ENCODE measurements at places on chromosomes 12 and 14.

GRCh38 chr12:57617942-57618341 is 6.7 kb downstream of the ARHGEF25 start:
- no peak for DNase-seq

DNA sequence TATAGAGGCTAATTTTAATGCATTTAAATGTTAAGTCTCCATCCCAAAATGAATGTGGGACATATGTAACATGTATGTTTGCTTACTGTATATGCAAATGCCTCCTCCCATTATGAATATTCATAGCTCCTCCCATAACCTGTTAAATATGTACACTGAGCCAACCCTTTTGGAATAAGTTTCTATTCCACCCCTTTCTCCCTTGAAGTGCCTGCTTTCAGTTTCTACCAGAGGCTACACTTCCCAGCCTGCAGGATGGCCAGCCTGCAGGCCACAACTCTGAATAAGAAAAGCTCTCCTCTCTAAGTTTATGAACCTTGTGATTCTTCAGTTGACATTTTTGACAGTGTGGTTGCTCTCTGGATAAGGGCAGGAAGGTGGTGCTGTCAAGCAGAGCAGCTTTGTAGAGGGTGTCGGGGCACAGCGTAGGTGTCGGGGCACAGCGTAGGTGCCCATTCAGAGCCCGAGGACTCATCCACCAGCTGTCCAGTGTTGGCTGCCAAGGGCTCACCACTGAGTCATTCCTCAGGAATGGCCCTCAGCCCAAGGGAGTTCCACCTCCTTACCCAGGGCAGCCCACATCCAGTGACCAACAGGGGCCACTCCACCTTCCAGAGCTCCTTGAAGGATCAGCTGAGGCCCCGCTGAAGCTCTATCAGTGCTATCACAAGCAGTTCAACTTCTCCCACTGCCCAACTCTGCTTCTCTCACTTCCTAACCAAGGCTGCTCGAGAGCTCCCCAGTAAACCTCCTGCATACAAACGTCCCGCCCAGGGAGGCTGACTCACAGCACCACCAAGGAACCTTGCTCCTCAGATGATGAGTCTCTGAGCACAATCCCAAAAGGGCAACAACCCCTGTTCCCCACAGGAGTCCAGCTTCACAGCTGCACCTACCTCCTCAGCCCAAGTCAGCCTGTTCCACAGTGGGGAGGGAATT is 31.4 kb downstream of the VWF start:
- peak; percentile 84 for DNase-seq

- no peak for DNase-seq
Measured at GRCh38 chr14:59961518-59962062, 41.6 kb downstream of the LRRC9 start.

DNA sequence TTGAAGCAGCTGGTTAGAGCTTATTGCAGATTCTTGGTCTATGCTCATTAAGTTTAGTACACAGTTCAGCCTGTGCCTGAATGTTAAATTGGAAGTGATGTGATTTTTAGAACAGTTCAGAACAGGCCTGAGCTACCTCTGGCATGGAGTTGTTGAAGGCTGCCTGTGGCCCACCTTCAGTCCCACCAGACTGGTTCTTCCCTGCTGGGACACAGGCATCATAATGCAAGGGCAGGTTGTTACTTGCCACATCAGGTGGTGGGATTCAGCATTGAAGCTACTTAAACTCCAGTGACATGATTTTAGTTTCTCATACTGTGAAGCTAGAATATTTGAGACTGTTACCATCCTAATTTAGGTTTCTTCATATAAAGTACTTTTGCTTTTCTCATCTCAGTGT is 49.4 kb downstream of the PROX2 start:
- DNase-seq = no peak

DNA sequence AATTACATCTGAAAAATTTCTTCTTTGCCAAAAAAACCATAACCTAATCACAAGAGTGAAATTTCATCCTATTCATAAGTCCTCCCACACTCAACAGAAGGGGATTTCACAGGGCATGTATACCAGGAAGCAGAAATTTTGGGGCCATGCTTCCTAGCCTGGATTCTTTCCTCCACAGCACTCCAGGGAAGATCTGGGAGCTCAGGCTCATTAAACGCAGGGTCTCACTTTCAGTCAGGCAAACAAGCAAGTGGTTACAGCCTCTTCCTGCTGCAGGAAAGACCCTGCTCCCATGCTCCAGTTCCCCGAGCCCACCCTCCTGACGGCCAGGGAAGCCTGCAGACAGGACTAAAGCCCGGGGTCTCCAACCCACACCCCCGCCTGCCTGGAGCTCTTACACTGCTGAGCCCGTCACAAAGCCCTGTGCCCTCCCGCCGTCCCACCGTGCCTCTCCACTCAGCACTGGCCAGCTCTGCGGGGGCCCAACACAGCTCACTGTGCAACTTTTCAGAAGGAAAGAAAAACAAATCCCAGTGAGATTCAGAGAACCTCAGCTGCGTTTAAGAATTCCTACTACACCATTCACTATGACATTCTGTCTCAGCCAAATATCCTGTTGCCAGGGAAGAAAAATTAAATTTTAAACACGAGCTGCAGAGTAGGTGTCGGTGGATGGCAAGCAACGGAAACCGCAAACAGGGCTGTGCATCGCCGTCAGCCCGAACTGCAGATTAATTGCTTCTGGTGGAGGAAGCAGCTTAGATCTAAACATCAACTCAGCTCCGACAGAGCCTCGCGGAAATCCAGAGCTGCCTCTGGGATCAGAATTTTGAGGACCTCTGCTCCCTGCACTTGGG is 106.7 kb upstream of the SFSWAP start:
- no peak for DNase-seq

- no peak for DNase-seq
Measured at GRCh38 chr14:48925184-48925583, 661.0 kb downstream of the RPS29 start.

DNA sequence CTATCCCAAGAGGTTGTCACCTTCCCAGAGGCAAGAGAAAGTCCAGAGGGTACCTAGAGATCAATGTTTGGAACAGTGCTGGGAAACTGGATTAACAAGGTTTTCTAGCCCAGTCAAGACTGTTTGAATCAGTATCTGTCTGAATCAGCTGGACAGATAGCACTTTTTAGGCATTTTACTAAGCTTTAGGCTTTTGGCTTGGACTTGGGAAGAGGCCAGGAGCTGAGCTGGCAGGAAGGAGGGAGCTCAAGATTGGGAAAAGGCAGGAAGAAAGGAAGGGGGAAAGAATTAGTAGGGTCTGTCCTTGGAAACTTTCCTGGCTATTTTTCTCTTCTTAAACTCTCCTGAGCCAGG is 8.3 kb downstream of the IKZF4 start:
- DNase-seq = peak; percentile 34

GRCh38 chr12:11578461-11578993 is 70.9 kb upstream of the ETV6 start:
- DNase-seq = no peak

DNA sequence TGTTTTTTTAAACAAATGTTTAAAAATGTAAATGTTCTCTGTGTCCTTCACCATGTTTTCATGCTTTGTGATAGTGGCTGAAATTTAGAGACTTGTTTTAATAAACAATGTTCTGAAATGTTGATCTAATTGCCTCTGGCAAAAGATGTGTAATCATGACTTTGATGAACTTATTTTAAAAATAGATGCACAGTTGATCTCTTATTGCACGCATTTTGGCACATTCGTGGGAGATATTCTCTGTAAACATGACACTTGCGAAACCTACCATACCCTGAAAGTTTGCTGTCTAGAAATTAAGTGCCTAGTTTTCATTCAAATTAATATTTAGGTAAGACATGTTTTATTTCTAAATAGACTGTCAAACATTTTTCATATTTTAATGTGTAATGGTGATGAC is 119.7 kb upstream of the DNM1L start:
- no peak for DNase-seq

DNA sequence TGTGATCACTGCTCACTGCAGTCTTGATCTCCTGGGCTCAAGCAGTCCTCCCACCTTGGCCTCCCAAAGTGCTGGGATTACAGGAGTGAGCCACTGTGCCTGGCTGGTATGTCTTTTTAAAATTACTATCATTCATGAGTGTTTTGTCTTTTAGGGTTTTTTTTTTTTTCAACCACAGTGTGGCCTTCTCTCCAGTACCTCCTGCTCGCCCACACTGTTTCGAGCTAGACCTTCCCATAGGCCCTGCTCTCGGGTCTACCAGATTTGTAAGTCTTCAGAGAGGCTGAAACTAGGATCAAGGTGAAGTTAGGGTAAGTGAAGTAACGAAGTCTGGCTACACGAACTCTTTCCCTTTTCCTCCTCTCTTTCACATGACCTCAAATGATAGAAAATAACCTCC is 1.5 kb downstream of the BIN2 start:
- no peak for DNase-seq

DNA sequence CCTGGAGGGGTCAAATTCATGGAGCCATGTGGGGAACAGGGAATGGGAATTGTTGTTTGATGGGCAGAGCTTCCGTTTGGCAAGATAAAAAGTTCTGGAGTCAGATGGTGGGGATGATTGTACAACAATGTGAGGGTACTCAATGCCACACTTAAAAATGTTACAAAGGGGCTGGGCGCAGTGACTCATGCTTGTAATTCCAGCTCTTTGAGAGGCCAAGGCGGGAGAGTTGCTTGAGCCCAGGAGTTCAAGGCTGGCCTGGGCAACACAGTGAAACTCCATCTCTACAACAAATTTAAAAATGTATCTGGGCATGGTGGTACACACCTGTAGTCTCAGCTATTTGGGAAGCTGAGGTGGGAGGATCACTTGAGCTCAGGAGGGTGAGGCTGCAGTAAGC is 66.0 kb upstream of the DIO3 start:
- no peak for DNase-seq

GRCh38 chr14:24036169-24036962 is 15.4 kb upstream of the CARMIL3 start:
- DNase-seq = peak; percentile 47

- DNase-seq = no peak
Measured at GRCh38 chr14:68626386-68626785, 166.5 kb downstream of the ZFP36L1 start.

GRCh38 chr12:60072911-60073310 is 477.1 kb downstream of the SLC16A7 start:
- DNase-seq = peak; percentile 27

GRCh38 chr12:47021298-47021697 is 58.1 kb upstream of the PCED1B start:
- peak; percentile 95 for DNase-seq

- peak; percentile 48 for DNase-seq
Measured at GRCh38 chr14:100640471-100641273, 53.5 kb upstream of the BEGAIN start.

DNA sequence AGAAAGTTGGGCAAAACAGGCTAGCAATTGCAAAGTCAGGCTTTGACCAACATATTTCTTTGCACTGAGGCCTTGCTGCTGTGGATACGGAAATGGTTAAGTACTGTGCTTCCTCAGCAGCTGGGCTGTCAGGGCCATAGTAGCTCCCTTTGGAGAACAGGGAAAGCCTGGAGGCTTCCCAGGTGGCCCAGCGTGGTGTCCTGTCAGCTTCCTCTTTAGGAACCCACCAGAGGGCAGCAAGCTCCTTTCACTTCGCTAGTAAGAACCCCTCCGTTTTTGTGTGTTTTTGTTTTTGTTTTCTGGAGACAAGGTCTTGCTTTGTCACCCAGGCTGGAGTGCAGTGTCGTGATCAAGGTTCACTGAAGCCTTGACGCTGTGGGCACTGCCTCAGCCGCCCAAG is 1.7 kb upstream of the CFAP251 start:
- peak; percentile 57 for DNase-seq

DNA sequence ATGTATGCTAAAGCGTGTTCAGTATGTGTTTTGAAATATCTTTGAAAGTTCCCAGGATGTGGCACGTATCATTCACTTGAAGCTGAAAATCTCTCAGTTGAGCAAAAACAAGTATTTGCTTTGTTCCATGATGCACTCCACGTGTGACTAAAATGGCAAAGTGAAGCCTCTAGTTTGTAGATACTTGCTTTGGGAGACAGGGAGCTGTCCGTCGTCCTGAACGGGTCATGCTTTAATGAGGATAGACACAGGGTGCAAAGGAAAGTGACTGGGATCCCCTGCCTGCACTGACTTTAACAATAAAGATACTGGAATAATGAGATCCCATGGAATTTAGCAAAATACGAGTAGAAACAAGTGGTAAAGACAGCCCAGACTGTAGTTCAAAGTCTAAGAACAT is 991.4 kb downstream of the NRXN3 start:
- DNase-seq = peak; percentile 22

- no peak for DNase-seq
Measured at GRCh38 chr12:53235742-53236442, 3.9 kb upstream of the RARG start.

DNA sequence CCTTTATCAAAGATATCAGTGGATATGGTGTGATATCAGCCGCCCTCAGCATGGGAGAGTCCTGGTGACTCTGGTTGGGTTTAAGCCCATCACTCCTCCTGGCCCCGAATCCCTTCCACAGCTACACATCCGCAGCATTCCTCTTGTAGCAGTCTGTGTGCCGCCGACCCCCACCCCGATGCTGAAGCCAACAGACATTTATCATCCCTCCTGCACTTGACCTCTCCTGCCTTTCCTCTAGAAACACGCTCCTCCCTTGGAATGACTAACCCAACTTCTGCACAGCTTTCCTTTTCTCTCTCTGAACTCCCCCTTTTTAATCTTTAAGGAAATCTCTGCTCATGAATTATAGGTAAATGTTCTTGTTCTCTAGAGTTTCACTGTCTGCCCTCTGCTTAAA is 250.9 kb upstream of the FOXN3 start:
- peak; percentile 23 for DNase-seq

GRCh38 chr12:112524676-112525425 is 106.1 kb downstream of the PTPN11 start:
- peak; percentile 46 for DNase-seq

Measured in iris pigment epithelial cell (primary cell).